ENCODE measurements at places on chromosomes 6 and 20.
A peak's percentile ranks its signal among the peaks of the same experiment; 100 is the strongest.

DNA sequence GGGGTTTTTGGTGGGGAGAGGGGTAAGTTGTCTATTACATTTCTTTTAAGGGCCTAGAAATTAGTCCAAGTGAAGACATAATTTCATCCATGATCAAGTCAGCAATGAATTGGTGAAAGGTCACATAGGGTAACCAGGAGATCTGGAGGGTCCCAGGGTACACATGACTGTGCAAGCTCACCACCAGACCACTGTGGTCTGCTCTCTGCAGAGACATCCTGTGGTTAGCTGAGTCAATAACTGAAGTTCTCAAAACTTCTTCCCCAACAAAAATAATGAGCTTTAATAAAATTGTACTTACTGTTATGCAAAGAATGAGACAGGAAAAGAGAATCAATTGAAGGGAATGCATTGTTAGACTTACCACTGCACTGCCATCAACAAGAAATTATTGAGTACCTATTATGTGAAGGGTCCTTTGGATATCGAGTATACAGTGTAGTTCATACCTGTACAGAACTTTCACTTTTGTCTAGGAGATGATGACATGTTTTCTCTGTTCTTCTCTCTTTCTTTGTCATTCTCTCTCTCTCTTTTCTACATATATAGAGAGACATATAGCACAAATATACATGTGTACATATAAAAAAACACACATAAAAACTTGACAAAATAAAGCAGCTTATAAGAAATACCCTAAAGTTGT is 209.8 kb downstream of the GJA1 start:
- no peak for DNase-seq

- no peak for DNase-seq
Measured at GRCh38 chr20:47304287-47304686, 52.2 kb downstream of the ZMYND8 start.

- DNase-seq = no peak
Measured at GRCh38 chr6:135850882-135851281, 619 bp upstream of the PDE7B start.

- DNase-seq = no peak
Measured at GRCh38 chr20:63544241-63544957, 3.1 kb downstream of the SRMS start.

GRCh38 chr6:36335465-36336207 is 1.1 kb downstream of the BNIP5 start:
- no peak for DNase-seq

DNA sequence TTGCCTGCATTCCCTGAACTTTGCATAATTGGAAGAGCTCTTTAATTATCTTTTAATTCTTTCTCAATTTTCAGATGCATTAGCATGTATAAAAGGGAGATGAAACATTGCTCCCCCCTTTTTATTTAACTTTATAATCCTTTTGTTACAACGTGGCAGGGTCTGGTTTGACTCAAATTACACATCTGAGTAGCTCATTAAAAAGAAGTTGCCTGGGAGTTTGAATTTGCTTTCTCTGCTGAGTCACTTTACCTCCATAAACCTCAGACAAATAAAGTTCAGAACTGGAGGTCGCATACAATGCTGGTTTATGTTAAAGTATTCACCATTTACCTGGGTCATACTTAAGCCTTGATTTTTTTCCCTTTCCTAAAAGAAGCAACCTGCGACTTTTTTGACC is 495.2 kb downstream of the PREX1 start:
- no peak for DNase-seq

GRCh38 chr6:15512126-15512525 is 150.7 kb downstream of the DTNBP1 start:
- no peak for DNase-seq

DNA sequence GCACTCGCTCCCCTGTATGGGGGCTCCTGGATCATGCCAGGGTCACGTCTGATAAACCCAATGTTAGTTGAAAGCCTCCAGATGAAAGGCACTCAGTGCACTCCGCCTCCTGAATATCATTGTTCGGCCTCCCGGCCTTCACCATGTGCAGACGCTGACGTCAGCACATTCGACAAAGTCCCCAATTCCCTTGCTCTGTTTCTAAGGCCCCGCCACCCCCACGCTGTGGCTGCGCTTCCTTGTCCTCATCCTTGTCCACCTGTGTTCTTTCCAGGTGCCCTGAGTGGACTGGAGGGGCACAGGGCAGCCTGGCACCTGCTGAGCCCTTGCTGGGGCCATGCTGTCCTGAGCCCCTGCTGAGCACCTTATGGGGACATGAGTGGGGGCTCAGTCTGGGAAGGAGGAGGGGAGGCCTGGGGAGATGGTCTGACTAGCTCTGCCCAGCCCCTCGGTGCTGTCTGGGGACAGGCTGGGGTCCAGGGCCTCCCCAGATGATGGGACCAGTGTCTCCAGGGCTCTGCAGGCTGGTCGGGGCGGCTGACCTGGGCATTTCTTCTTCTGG is 9.8 kb upstream of the BHLHE23 start:
- no peak for DNase-seq

- peak; percentile 30 for DNase-seq
Measured at GRCh38 chr20:24692446-24693200, 223.2 kb downstream of the SYNDIG1 start.

DNA sequence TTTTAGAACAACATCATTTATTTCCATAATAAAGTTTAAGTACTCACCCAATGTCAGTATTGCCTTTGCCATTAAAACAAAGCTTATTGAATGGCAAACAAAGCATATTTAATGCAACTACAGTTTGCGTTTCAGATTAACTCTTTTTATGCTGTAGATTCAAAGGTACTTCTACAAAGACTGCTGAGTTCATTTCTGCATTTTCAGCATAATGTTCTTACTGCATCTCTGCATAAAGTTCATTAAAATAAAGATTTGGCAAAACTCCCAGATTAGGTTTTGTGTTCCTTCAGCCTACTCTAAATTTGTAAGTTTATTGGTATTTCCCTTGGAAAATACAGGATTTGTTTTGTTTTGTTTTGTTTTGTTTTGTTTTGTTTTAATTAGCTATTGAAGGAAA is 359.4 kb downstream of the ADGRB3 start:
- no peak for DNase-seq

DNA sequence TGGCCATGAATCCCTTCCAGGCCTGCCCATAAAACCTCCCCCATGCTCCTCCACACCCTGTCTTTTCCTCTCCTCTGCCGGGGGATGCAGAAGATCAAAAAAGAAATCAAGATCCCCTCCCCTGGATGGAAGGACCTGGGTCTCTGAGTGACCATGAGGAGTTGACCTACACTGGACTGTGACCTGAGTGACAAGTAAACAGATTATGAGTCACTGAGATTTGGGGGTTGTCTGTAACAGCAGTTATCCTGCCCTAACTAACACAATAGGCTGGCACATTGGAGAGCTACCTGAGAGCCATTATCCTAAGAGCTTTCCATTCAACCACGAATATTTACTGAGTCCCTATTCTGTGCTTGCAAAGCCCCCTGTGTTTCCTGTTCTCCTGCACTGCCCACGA is 28.4 kb upstream of the SIRPA start:
- DNase-seq = no peak

DNA sequence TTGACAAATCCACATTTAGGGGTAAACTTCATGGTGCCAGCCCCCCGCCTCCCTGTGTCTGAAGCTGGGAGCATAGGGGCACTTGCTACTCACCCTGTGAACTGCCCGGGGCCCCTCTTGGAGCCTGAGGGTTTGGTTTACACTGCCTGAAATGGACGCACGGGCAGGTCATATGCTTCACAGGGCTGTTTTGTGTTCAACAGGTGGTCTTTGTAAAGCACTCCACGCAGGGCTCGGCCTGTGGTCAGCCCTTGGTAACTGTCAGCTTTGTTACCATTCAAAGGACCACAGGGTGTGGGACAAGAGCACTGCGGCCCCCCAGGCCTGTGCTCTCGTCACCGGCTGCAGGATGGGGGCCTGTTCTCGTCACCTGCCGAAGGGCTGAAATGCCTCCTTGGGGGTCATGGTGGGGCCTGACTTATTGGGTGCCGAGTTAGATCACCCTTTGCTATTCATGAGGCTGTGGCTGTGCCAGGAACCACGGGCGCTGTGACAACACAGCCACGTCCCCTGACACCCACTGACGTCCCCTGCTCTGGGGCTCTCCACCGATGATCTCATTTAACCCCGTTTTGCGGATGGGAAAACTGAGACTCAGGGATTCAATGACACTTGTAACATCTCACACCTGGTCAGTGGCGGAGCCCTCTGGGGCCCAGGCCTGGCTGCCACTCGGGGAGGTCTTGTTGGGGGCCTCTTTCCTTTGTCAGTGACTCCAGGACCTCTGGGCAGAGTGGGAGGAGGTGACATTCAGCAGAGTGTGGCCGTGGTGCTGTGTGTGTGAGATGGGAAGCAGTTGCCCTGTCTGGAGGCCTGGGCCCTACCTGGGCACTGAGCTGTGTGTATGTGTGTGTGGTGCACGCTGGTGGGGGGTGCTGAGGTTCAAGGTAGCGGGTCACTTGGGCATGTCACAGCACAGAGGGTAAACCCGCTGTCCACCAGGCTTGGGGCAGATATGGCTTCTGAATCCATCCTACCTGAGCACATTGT is 24.9 kb downstream of the ZBP1 start:
- no peak for DNase-seq

DNA sequence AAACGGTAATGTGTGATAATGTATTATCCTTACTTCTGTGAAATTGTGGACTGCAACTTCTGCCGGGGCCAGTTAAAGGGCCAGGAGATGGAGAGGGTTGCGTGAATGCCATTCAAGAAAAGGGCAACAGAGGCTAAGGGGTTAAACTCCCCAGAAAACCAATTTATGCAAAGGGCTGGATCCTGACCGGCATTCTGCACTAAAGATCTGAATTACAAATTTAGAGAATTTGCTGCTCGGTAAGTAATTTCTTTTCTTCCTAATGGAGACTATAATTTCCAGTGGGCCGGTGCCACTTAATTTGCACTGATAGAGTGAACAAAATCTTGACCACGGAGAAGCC is 130.1 kb downstream of the BCAS1 start:
- peak; percentile 40 for DNase-seq

- no peak for DNase-seq
Measured at GRCh38 chr6:84466511-84466910, 239.1 kb upstream of the CEP162 start.

- DNase-seq = no peak
Measured at GRCh38 chr20:5008759-5009158, 7.4 kb upstream of the SLC23A2 start.

- DNase-seq = no peak
Measured at GRCh38 chr6:151811081-151811480, 3.6 kb downstream of the ESR1 start.

DNA sequence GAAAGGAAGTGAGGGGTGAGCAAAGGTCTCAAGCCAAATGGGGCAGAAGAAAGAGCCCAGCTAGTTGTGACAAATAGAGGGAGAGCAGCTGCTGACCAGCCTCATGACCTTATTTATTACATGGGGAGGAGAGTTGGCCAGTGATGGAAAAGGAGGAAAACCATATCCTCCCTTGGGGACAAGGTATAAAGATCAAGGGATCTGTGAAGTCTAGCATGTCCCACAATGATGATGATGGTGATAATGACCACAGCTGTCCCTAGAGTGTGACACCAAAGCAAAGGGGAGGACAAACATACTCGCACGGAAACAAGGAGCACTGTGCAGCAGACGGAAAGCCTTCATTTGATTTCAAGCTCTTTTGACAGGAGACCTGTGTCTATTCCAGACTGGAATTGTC is 190.4 kb upstream of the MCHR2 start:
- DNase-seq = no peak

GRCh38 chr20:14009208-14009607 is 13.9 kb downstream of the MACROD2 start:
- no peak for DNase-seq

DNA sequence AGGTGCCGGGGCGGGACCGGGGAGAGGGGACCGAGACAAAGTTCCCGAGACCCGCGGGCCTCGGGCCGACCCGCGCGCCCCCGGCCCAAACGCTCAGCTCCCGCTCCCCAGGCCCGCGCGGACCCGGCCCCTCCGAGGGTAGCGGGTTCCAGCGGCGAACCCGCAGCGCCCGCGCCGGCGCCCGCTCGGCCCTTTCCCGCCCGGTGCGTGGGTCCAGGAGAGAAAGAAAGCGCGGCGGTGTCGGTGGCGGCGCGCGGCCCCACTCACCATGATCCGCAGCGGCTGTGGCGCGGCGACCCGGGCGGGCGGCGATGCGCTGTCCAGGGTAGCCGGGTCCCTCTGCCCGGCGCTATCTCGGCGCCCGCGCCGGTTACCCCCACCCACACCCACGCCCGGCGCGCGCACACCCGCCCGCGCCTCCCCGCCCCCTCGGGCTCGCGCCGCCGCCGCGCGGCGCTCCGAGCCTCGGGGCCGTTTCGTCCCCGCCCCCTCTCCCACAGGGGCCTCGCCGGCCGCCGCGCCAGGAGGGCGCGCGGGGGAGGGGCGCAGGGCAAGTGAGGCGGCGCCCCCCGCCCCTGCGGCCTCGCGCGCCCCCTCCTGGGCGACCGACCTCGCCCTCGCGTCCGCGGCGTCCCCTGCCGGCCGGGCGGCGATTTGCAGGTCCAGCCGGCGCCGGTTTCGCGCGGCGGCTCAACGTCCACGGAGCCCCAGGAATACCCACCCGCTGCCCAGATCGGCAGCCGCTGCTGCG is at the start of gene ELOVL2:
TSS of gene ELOVL2 (minus strand) at position 345 of the 751 bp plus-strand sequence. CDS start at position 270, 75 bp downstream.
- DNase-seq = peak; percentile 69

DNA sequence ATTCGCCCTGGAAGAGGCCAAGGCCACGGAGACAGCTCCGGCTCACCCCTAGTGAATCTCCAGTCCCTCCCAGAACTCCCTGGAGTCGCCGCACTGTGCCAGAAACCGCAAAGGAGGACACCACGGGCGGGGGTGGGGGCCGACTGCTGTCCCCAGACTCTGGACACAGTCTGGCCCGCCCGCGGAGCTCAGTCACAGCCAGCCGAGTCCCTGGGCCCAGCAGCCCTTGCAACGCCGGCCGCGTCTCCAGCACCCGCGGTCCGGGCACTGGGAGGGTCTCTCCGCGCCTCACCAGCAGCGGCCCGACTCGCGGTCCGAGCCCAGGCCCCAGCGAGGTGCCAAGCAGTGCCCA is 518 bp downstream of the PEX6 start:
- peak; percentile 66 for DNase-seq

GRCh38 chr6:16419636-16420336 is 181.4 kb downstream of the GMPR start:
- no peak for DNase-seq

DNA sequence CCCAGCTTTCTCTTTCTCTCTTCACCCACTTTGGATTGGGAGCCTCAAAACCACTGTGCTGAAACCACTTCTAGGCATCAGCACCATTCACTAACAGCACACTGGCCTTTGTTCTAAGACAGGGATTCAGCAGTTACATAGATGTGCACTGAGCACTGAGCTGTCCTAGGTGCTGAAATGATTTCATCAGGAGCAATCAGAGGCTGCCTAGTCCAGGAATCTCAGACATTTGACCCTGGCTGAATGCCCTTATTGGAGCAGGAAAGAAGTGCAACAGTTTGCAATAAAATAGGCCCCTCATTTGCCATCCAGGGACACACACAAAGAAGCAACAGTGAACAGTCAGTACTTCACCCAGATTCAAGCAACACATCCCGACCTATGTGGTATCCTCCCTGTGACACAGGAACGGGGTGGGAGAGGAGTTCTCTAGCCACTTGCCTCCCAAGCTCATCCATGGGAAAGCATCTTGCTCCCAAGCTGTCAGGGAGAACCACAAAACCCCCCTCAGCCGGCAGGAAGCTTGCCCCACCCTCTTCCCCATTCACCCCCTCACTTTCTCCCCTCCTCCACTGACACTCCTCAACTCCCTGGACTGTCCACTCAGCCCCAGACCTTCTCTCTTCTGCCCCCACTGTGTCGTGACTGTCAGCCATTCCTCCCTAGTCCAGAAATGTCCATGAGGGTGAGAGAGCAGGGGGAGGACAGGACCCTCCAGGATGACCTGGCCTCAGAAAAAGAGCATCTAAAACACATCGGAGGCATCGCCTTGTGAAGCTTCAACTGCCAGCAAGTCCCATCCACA is 304.4 kb downstream of the PREX1 start:
- DNase-seq = no peak

GRCh38 chr6:162728706-162729105 is 932 bp downstream of the PACRG start:
- DNase-seq = no peak
